ENCODE measurements at places on chromosomes 2 and 18. TPM values are rescaled to one million over a fixed set of nuclear protein-coding genes. Genes with fewer than 3 reads are reported as not detected.

DNA sequence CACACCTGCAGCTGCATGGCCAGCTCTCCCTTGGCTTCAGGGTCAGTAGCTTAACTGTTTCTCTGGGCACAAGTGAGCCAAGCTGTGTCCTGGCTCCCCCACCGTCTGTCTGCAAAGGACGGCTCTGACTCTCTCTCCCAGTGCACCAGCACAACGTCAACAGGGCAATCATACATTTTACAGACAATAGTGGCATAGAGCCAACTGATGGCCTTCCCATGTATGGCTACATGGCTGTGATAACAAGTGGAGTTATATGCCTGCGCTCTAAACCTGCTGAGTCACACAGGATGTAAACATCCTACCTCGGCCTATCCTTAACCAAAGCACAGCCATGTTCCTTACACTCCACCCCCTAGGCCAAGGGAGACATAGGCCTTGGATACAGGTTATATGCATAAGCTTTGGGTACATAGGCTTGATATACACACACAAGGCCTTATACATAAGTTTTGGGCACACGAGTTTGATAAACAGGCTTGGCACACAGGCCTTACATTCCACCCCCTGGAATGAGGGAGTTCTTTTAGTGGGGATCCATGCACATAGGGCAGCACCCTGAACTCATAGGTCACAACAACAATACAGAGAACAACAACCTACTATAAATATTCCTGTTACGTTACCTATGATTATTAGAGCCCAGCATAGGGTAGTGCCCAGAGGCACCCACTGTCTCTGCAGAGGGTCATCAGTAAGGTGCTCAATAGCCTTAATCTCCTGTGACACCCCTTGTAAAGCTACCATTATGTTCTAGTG lies 17.7 kb downstream of the PHOSPHO2 start:
- H3K27me3 ChIP-seq: no peaks in the 10 kb centered on the region
- DNase-seq: no peak
- H3K27ac ChIP-seq: no peak overlapping the region
- H3K4me3 ChIP-seq: no peak overlapping the region
- H3K36me3 ChIP-seq: peaks cover 1% of the 10 kb centered on the region

- no peak for DNase-seq
- H3K27ac ChIP-seq: no peak overlapping the region
- H3K27me3 ChIP-seq: no peaks in the 10 kb centered on the region
- H3K4me3 ChIP-seq: no peak overlapping the region
These were observed 88.9 kb upstream of the CYP26B1 start for GRCh38 chr2:72236445-72237067.

GRCh38 chr18:22637787-22638186 lies 220.1 kb upstream of the CTAGE1 start:
- no peaks in the 10 kb centered on the region for H3K36me3 ChIP-seq
- DNase-seq: no peak
- H3K4me3 ChIP-seq: no peak overlapping the region
- H3K27me3 ChIP-seq: no peaks in the 10 kb centered on the region
- H3K4me1 ChIP-seq: no peaks in the 10 kb centered on the region

- peaks cover 28% of the 10 kb centered on the region for H3K4me1 ChIP-seq
- H3K27ac ChIP-seq: peak overlapping the region; percentile 83
- DNase-seq: peak; percentile 62
- H3K36me3 ChIP-seq: no peaks in the 10 kb centered on the region
These were observed 100.1 kb upstream of the TLK1 start for GRCh38 chr2:171260471-171261424.

The TWSG1 gene
- 9.9 TPM for total RNA-seq

Data from activated CD4-positive, alpha-beta T cell treated with anti-CD3 and anti-CD28 coated beads, Interleukin-2, amount 10 ng/mL, durations not matched to agents 24 days and 14 days (primary cell).